Spinal cord (tissue), 10 donors: ENCODE measurements at places on chromosomes 13 and 19. TPM values are rescaled to one million over a fixed set of nuclear protein-coding genes. Genes with fewer than 3 reads are reported as not detected.

TRPM4 gene
- polyA plus RNA-seq: 18.5 TPM

DZIP1 gene
- 136 TPM for polyA plus RNA-seq

CYP4F8 gene
- 0.09 TPM for polyA plus RNA-seq

ZNF497 gene
- polyA plus RNA-seq: 6.9 TPM

ARHGAP45 gene
- 17.4 TPM for polyA plus RNA-seq

KLK6 gene
- 16.5 TPM for polyA plus RNA-seq

ZFP82 gene
- 18.0 TPM for polyA plus RNA-seq

ZNF45 gene
- 22.1 TPM for polyA plus RNA-seq

C1QTNF9 gene
- 0.39 TPM for polyA plus RNA-seq

SELENOV gene
- polyA plus RNA-seq: 0.54 TPM

ZNF729 gene
- 0.17 TPM for polyA plus RNA-seq

DMWD gene
- polyA plus RNA-seq: 101 TPM

GFY gene
- polyA plus RNA-seq: 0.54 TPM

JSRP1 gene
- polyA plus RNA-seq: 0.74 TPM

TRIP10 gene
- polyA plus RNA-seq: 22.8 TPM

TMEM38A gene
- polyA plus RNA-seq: 20.3 TPM

ZNF543 gene
- 5.0 TPM for polyA plus RNA-seq
